ENCODE measurements at places on chromosomes 13 and 19.

GRCh38 chr19:14078411-14078810, 5.8 kb downstream of the MISP3 start:
- no peak for DNase-seq

- DNase-seq, result no peak
These were observed 187.2 kb downstream of the ITGBL1 start for GRCh38 chr13:101639711-101640110.

- DNase-seq, result peak; percentile 86
These were observed 1.3 kb upstream of the LRCH1 start for GRCh38 chr13:46551410-46552302.

GRCh38 chr19:40005691-40006272, 8.9 kb downstream of the ZNF546 start:
- DNase-seq, result no peak

DNA sequence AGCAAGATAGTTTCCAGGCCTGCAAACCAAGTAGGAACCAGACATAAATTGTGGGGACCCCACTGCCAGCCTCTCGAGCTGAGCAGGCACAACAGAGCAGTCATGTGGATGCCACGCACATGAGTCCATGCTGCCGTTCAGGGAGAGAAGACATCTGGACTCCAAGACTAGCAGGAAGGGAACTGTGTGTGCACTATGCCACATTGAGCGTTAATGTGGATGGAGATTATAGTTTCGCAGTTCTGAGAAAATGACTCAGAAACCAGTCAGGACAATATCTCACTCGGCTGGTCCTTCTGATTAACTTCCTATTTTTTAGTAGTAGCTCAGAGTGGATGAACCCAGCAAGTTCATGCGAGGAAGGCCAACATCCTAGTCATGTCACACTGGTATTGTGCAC, 124.9 kb downstream of the CRYL1 start:
- no peak for DNase-seq

GRCh38 chr13:100129605-100130004, 40.7 kb downstream of the PCCA start:
- no peak for DNase-seq

GRCh38 chr19:16778796-16779411, 50.3 kb upstream of the SIN3B start:
- DNase-seq, result peak; percentile 30

DNA sequence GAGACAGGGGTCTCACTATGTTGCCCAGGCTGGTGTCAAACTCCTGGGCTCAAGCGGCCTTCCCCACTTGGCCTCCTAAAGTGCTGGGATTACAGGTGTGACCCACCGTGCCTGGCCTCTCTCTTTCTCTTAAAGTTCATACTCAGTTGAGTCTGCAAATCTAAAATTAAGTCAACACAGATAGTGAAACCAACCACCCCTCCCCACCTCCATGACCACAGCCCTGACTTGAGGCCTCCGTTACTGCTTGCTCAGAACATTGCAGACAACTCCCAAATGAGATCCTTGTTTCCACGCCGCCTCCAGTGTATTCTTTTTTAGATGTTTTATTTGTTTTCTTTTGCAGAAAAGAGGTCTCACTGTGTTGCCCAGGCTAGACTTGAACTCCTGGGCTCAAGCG, 94.4 kb downstream of the CACNA1A start:
- DNase-seq, result no peak

DNA sequence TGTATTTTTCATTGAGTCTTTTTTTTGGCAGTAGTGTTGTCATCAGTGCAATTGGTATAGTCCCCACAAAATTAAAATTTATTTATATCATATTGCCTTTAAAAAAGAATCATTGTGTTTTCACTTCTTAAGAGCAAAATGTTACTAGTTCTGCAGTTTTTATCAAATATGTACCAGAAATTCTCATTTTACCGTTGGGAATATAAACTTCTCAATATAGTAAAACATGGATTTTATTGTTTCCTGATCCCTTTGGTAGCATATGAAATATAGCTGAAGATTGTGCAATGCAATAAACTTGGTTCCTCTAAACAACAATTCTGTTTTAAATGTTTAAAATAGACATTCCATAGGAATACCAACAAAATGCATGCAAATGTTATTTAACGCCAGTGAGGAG, 306.5 kb upstream of the PCDH20 start:
- no peak for DNase-seq

- no peak for DNase-seq
These were observed 23.9 kb upstream of the RCBTB2 start for GRCh38 chr13:48556817-48557216.

- no peak for DNase-seq
These were observed 418.8 kb downstream of the DACH1 start for GRCh38 chr13:71448080-71448630.
